ENCODE measurements at places on chromosomes 11 and 22.
A peak's percentile ranks its signal among the peaks of the same experiment; 100 is the strongest.

DNA sequence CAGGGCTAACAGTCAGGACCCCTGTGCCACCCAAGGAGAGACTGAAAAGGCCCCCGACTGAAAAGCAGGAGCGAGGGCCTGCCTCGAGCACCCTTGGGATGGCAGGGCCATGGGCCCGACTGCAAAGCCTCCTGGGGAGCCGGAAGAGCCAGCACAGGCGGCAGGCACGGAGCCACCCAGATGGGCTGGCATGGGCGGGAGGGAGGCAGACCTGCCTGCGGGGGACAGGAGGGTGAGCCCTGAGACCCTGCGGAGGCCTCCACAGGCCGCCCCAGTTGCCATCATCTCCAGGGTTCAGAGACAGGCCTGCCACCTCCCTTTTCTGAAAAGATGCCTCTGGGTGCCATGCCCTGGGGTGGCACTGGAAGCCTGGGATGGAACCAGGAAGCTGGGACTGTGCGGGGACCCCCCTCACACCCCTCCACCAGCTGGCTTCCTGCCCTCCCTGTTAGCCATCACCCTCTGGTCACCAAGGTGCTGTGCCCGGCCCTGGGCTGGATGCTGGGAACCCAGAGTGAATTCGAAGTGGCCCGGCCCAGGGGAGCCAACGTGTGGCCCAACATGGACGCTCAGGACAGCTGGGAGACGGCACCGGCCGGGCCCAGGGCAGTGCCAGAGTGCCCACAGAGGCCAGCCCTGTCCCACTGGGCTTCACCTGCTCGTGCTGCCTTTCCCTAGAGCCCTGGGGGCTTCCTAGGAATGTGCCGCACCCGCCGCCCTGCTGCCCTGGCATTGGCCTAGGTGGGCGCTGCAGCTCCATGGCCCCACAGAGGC is 13.8 kb downstream of the TSPAN32 start:
- ATAC-seq: no peak

DNA sequence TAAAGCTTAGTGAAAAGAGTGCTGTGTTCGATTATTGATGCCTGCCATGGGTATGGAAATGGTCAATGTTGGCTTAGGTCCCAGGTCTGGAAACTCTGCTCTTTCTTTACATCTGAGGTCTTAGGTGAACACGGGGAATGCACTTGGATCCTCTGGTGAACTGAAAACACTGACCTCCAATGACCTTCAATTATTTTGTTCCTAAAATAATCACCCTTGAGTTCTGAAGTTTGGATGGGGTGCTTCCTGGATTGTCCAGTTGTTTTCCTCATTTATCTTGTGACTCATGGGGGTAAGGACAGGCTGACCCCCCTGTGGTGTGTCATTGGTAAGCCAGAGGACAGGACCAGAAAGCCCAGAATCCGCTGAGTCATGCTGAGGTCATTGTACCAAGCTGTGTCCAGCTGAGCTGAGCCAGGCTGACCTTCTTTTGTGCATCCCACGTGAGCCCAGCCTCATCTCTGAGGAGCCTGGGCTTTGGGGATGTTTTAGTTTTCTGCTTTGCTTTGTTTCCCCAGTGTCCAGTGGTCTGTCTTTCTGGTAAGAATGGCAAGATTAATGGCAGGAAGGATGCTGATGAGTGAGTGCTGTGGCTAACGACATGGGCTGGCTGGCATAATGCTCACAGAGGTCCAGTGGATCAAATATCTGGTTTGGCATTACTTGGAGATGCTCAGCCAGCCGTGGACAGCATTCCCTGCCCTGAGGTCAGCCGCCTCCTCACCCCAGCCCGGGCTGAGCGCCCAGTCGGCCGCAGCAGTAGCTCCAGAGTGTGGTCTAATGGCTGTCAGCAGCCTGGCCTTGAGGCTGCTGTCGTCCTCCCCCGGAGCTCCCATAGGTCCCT is 35.6 kb downstream of the AMPD3 start:
- no peak for ATAC-seq

GRCh38 chr11:103875855-103876510 is 160.5 kb upstream of the DDI1 start:
- ATAC-seq: no peak

DNA sequence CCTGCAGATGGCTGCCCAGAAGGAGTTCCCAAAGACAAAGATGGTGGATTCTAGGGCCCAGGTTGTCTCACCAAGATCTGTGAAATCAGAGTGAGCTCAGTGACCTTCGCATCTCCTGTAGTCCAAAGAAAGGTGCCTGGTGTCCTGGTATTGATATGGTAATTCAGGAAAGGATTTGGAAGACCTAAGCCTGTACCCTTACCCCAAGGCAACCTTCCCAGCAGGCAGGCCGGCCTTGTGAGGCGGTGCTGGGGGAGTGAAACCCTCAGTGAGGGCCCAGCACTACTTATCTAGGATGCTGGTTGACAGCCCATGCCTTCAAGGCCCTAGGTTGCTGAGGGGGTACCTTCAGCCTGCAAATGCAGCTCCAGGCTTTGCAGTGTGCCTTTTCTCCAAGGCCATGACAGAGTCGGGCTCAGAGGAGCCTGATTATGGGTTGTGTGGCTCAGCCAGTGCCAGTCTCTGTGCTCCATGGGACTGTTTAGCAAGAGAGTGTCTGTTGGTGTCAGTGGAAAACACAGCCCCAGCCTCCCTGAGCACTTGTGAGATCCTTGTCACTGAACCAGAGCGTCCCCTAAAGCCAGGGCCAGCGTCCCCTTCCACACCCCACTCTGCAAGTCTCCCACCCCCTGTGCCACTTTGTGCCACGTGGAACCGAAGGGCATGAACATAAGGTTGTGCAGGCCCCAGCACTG is 72.8 kb upstream of the MYOD1 start:
- no peak for ATAC-seq

DNA sequence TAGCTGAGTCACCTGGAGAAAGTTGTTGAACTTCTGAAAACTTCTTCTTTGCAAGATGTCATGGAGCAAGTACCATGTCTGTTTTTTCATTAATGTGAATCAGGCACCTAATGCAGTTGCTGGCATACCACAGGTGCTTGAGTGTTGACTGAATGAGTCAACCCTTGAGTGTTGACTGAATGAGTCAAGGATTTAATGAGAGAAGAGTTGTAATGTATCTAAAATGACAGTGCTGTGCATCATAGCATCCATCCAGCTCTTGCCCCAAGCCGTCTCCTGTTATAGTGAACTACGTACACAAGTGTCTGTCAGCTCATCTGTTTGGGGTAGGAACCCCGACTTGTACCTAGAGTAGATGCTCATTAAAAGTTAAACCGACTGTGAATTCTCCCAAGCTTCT is 93.1 kb downstream of the CWC15 start:
- peak; percentile 57 for ATAC-seq

DNA sequence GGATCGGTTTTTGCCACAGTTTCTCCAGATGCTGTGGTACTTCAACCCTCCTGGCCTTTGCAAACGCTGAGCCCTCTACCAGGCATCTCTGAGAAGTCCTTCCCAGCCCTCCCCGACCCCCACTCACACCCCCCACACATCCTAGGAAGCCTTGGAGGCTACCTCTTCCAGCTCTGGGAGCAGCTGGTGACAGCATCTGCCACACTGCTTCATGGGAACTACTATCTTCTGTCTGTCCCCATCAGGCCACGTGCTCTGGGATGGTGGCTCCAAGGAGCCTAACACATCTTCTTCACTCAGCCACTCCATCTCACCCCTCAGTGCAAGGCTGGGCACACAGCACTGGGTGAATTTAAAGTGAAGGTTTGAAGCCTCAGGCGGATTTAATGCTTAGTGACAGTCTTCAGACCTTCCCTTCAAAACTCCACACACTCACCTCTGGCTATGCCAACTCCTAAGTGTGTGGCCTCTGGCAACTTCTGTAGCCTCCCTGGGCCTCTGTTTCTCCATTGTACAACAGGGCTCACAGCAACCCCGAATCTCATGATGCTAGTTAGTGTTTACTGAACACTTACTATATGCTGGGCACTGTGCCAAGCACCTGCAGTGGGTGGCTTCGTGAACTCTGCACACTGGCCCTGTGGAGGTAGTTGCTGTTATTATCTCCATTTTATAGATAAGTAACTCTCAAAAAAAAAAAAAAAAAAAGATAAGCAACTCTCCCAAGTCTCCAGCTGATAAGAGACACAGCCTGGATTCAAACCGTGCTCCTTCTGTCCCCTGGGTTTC is 7.3 kb upstream of the TP53I11 start:
- ATAC-seq: no peak

DNA sequence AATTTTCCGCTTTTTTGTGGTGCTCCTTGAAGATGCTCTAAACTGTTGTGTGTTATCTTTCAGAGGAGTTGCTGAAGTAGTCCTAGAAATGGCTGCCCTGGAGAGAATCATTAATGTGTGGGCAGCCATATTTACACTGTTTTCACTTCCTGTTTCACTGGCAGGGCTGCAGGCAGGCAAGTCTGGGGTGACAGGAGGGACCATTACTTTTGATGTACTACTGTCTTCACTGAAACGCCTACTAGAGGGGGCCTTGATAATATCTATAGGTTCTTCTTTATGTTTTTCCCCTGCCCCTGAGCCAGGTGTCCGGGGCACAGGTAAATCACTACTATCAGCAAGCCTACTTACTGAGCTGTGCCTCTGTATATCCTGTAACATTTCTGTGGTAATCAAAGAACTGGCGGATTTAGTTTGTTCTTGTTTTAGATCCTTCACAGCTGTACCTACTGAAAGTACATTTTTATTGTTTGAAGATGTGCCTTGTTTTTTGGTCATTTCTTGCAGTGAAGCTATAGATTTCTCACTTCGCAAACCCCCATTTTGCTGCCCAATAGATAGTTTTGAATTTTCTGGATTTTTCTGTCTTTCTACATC is 39.7 kb downstream of the ACAT1 start:
- peak; percentile 44 for ATAC-seq

GRCh38 chr22:27196606-27197005 is 539.2 kb downstream of the MIAT start:
- no peak for ATAC-seq

DNA sequence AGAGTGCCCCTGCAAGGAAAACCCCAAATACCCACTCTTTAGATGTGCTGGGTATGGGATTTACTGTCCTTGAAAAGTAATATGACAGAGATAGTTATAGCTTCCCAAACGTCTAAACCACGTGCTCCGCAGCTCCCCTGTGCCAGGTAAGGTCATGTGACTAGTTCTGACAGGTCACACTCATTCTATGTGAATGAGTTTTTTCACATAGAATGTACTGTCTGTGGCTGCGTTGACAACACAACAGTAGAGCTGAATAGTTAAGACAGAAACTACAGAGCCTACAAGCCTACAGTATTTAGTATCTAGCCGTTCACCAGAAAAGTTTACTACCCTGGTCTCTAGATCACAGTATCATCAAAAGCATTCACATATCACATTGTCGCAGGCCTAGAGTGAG is 236.2 kb downstream of the ETS1 start:
- no peak for ATAC-seq

DNA sequence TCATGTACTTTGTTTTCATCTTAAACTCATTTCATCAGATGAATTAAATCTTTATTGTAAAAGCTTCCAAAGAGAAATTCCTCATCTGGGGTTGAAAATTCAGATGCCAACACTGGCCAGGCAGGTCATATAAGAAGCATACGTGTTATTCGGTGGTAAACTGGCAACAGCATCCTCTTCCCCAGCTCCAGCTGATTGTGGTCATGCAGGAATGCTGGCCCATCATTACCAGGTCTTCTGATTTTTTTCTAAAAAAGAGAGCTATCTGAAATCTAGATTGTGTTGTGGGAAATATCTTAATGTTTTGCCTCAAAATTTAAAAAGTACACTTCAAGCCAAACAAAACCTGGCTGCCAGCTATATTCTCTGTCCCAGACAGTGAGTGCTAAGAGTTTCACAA is 53.6 kb downstream of the ARFGAP2 start:
- ATAC-seq: no peak

DNA sequence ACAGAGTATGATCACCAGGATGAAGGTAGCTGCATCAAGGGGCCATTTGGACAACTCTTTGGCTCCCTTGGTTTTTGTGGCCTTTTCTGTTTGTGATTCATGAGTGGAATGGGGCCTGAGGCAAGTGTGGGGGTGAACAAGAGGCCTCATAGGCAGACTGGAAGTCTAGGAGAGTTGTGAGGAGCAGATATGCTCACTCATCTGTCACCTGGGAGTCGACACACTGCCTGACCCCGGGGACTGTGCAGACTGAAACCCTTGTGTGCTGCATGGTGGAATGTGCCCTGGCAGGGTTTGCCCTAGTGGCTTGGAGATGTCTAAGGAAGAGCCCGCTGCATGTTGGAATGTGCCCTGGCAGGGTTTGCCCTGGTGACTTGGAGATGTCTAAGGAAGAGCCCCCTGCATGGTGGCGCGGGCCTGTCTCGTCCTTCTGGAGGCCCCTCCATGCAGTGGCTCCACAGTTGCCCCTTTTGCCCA is 60.0 kb downstream of the MED15 start:
- no peak for ATAC-seq

DNA sequence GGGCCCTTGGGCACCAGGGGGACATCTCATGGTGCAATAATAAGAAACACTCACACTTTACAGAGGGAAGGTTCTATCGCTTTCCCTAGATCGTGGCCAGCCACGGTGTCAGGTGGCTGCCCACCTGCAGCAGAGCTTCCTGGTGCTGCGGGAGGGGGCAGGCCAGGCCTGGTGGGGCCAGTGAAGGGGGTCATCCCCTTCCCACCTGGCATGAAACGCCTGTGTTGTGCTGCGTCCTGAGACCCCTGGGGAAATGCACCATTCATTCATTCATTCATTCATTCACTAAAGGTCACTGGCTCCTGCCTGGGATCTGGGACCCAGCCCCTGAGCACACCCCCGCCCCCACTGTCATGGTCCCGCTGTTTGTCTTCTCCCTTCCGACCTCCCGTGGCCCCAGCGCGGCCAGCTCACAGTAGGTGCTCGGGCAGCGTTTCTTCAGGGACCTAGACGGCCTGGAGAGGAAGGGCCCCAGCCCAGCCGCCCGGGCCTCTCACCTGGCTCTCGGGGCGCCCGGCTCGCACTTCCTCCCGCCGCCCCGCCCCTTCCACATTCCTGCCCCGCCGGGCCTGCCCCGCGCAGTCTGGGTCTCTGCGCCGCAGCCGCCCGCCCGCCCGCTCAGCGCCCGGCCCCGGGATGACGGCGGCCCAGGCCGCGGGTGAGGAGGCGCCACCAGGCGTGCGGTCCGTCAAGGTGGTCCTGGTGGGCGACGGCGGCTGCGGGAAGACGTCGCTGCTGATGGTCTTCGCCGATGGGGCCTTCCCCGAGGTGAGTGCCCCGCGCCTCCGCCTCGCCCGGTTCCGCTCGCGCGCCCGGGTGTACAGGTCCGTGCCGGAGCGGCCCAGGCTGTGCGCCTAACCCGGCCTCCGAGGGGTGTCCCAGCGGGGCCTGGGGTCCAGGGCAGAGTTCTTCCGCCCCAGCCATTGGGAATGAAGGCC is at the start of gene RHOD:
TSS of gene RHOD (plus strand) at position 581 of the 938 bp plus-strand sequence. CDS start at position 637, 56 bp downstream.
- ATAC-seq: peak; percentile 70

All from activated CD4-positive, CD25-positive, alpha-beta regulatory T cell treated with anti-CD3 and anti-CD28 coated beads, Interleukin-2, amount 50 U/mL, for 24 hours (primary cell).